ENCODE measurements at places on chromosomes 1 and 21.
A peak's percentile ranks its signal among the peaks of the same experiment; 100 is the strongest.

DNA sequence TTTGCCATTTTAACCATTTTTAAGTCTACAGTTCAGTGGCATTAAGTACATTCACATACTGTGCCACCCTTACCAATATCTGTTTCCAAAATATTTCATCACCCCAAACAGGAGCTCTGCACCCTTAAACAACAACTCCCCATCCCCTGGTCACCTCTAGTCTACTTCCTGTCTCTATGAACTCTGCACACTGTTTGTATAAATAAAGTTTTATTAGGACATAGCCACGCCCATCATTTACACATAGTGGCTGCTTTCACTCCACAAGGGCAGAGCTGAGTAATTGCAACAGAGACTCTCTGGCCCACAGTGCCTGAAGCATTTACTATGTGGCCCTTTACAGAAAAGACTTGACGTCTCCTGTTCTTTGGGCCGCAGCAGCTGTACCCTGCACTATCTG is 30.1 kb downstream of the KCNAB2 start:
- DNase-seq = peak; percentile 13

DNA sequence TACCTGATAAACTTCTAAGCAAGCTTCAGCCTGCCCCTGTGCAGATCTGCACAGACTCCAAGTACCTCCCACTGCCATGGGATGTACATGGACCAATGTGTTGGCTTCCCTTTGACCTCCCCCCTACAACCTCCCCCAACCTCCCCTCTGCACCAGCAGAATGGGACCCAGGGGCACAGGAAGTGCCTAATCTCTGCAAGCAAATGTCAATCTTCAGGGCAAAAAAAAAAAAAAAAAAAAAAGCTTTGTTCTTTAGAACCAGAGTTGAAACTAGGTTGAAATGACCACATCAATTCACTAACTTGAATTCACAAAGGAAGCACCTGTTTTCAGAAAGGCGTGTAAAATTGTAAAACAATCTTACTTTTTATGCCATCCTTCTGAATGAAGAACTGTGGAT is 53.9 kb upstream of the TIAM1 start:
- no peak for DNase-seq

GRCh38 chr1:42017259-42017658 is 98.5 kb upstream of the HIVEP3 start:
- DNase-seq = no peak

GRCh38 chr1:48084826-48085225 is 87.6 kb upstream of the TRABD2B start:
- DNase-seq = no peak

- DNase-seq = no peak
Observed at GRCh38 chr1:198333744-198334143, 176.9 kb downstream of the NEK7 start.

DNA sequence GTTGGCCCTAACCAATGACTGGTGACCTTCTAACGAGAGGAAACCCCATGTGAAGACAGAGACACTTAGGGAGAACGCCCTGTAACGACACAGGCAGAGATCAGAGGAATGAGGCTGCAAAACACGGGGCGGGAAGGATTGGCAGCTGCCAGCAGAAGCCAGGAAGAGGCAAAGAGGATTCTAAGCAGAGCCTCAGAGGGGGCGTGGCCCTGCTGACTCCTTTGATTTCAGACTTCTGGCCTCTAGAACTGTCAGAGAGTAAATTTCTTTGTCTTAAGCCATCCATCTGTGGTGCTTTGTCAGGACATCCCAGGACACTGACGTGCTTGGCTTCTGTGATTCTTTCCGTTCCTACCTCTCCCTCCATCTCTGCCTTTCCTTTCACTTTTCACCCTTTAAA is 79.3 kb downstream of the SH3BGR start:
- DNase-seq = no peak

DNA sequence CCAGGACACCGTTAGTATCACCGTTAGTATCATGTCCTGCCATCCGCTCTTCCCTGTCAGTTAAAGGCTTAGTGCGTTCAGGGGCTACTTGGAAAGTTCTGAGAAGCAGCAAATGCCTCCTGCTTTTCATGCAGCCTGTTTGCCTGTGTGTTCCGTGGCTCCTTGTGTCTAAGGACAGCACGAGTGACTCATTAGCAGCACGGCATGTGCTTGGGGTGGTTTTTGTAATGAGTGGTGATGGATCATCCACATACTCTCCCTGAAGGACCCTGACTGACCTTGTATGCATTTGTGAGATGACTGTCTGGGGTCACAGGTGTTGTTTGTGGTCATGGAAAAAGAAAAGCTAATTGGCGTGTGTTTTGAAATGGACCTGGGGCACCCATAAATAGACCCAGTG is 221.9 kb downstream of the PBX1 start:
- no peak for DNase-seq

GRCh38 chr1:195973311-195973904 is 634.8 kb downstream of the KCNT2 start:
- DNase-seq = no peak

- DNase-seq = no peak
Observed at GRCh38 chr1:159746666-159747065, 32.3 kb upstream of the CRP start.

DNA sequence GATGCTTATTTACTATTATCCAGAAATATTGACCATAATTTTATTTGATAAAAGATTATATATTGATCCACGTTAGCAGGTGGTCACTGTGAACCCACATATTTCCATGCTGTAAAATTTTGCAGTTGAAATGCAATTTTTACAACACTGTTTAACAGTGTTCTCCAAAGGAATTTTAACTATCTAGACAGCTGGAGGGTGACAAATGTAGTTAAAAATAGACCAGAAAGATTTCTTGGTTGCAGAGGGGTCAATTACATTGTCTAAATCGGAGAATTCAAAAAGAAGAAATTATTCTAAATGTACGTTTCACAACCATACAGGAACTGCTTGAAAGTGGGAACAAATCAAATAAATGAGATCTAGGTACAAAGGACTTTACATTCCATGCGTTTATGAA is 625.2 kb upstream of the NCAM2 start:
- DNase-seq = no peak

Measured in kidney capillary endothelial cell (primary cell).